ENCODE measurements at places on chromosomes 11 and 22.

GRCh38 chr11:66267379-66268243 lies 828 bp upstream of the RAB1B start:
- DNase-seq = peak; percentile 94

GRCh38 chr11:67629386-67630227 lies at the start of gene NUDT8:
NUDT8 (minus strand) TSS chr11:67629937; CDS start chr11:67629911, 26 bp downstream.
- DNase-seq = peak; percentile 95

- peak; percentile 82 for DNase-seq
Measured at GRCh38 chr11:16613512-16614381, 124.7 kb upstream of the C11orf58 start.

DNA sequence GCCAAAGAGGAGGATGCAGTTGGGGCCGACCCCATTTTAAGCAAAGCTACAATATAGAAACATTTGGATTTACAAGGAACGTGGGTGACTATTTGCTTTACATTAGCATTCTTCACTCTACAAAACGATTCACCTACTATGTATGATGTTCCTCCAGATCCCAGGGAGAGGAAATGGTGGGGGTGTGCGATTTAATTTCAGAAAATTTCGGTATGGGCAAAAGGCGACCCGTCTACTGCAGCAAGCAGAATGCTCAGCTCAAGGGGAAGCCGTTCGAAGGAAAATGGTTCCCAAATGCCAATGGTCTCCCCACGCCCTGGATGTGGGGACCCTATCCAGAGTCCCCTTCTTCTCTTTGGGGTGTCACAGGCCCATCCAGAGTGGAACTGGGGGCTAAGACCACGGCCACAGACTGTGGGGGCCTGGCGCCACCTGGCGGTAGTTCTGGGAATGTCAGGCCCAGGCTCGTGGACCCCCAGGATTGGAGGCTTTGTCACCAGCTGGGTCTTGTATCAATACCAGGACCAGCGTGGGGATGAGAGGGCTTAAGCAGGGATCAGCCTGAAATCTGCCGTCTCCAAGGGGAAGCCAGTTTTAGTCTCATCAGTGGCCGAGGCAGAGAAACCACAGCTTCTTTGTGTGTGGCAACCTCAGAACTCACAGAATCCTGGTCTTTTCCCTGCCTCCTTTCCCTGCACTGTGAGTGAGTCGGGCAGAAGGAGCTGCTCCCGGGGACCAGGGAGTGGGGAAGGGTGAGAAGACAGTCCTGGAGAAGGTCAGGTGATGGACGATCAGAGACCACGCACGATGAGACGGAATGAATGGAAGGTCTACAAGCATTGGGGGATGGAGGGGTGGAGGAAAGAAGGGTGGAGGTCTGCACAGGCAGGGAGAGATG lies 8.4 kb downstream of the LRRC10B start:
- peak; percentile 48 for DNase-seq

Measured in suppressor macrophage (primary cell).